ENCODE measurements at places on chromosomes 13 and 19.

DNA sequence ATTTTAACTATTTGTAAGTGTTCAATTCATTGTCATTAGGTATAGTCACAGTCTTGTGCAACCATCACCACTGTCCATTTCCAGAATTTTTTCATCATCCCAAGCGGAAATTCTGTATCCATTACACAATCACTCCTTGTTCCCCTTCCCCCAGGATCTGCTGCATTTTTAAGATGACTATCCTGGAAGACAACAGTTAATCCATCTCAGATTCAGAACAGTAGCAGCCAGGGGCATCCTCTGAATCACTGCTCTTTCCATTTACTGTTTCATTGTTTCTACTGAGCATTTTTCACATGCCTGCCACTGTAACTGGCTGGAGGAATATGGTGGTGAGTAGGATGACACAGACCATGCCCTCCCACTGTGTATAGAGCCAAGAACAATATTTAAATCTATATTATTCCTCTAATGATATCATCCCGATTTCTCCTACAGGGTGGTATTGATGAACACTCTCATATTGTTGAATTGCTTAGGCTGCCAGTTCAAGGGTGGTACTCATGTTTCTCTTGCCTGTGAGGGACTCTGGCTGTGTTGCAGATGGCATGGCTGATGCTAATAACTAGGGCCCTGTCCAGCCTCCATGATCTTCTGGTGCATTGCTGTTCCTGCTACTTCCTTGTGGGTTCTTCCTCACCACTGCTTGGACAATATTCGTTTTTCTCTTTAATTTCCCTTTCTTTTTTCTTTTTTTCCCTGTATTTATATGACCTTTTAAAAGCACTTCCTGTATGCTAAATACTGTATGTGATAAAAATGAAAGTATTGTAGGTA lies 59.0 kb downstream of the WDFY2 start:
- DNase-seq: no peak

- DNase-seq: no peak
These were observed 1.9 kb upstream of the VASP start for GRCh38 chr19:45505151-45505995.

DNA sequence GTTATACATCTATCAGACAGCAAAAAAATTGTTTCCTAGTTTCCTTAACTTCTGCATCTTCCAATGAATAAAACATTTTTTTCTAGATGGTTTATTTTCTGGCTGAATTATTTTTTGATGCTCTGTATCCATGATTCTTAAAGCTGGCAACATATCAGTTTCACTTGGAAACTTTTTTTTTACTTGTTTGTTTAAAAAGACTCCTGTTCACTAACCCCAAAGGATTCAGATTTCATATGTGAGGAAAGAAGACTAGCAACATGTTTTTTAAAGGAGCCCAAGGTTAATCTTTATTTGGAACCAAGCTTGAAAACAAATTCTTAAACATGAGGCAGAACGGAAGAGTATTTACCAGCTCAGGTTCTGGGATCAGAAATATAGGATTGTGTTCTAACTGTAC lies 632.3 kb downstream of the SLITRK6 start:
- no peak for DNase-seq

GRCh38 chr19:45047188-45047797 lies 8.4 kb downstream of the CLASRP start:
- no peak for DNase-seq

- no peak for DNase-seq
These were observed 33.7 kb downstream of the ZNF493 start for GRCh38 chr19:21430675-21431074.

- no peak for DNase-seq
These were observed 684.7 kb upstream of the SLITRK5 start for GRCh38 chr13:86986448-86986847.

DNA sequence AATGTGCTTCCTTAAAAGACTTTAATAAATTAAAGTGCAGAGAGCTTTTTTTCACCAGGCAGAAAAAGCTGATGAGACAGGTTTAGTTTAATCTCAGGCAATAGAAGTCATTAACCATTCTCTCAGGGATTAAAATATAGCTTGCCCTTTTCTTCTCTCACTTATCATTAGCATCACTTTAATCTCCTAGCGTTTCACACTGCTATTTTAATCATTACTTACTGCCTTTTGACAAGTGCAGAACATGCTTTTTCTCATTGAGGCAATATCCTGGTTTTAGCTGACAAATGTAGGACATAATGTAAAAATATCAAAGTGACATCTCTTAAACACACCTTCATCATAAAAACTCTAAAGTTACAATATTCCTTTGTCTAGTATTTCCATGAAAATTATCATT lies 94.6 kb downstream of the DACH1 start:
- no peak for DNase-seq

All from CD4-positive, alpha-beta T cell treated with Interleukin-17A for 4 hours (primary cell).